Aorta (tissue), 5 donors: ENCODE measurements at places on chromosomes 2 and 18.

DNA sequence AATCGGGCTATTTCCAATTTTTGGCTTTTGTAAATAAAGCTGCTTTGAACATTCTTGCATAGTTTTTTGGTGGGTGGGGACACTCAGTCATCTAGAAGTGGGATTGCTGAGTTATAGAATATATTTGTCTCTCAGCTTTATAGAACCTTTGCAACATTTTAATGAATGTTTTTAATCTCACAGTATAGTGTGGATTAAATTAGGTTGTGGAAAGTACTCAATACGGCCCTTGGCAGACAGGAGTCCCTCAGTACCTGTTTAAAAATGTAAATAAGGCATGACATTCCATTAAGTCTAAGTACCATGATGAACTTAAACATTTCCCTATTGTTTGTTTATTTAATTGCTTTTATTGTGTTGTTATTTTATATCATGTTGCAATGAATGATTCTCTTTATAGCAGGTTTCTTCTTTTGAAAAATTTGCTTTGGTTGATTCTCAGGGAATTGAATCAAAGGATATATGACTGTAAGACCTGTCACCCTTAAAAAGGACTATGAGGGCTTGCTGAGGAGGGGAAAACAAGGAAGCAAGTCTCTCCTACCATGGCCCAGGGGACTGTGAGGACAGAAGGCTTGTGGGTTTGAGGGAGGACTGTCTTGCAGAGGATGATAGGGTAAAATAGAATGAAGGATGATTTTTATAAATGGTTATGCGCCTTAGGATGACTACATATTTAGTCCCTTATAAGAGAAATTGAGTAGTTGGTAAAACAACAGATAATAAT is 165.1 kb downstream of the RPIA start:
- no peak for DNase-seq

DNA sequence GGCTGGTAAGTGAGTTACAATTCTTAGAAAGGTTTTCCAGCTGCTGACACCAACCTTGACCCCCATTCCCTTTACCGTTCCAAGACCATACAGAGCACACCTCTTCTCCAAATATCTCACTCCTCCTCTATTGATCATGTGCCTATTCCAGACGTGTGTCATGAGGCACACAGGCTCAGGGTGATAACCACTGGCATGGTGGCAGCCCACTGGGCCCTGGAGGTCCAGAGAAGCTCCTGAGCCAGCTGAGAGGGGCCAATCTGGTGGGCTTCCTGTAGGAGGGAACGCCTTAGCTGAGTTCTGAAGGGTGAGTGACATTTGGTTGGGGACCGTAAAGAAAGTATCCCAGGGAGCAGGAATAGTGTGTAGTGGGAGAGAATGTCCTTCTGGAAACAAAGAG is 28.3 kb downstream of the ZAP70 start:
- DNase-seq = no peak

GRCh38 chr2:216142540-216142939 is 33.4 kb downstream of the XRCC5 start:
- no peak for DNase-seq

DNA sequence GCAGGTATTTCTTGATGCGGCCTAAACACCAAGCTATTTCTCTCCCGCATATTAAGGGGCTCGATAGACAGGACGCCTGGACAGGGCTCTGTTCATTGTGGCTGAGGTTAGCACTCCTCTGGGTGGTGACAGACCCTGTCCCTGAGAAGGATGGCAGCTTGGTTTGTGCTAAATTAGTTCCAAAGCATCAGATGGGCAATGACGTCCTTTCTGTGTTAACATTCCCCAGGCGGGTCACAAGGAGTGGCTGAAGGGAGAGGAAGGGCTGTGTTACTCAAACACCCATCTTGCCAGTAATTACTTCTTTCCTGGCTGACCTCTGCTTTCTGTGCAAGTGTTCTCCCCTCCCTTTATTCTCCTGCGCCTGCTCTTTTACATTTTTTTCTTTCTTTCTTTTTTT is 75.0 kb downstream of the TMEM247 start:
- peak; percentile 58 for DNase-seq

DNA sequence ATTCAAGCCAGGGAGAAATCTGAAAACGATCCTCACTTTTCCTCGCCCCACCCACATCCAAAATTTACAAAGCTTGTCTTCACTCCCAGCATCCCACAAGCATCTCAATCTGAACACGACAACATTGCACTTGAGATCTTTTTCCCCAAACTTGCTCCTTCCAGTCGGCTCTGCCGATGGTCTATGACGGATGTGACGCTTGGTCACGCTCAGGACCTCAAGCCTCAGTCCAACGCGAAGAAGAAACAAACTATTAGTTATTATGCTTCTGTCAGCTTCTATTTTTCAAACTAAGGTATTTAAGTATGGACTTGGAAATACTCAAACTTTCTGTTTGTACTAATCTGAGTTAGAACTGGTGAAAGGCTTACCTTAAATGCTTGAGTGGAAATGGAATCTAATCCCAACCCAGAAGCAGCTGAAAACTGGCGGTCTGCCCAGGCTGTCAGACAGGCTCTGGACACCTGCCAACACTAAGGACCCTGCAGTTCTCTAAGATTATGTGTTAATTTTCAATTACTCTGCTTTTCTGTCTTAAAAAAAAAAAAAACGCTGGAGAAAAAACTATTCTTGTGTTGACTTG is 132.1 kb upstream of the DNMT3A start:
- DNase-seq = no peak

DNA sequence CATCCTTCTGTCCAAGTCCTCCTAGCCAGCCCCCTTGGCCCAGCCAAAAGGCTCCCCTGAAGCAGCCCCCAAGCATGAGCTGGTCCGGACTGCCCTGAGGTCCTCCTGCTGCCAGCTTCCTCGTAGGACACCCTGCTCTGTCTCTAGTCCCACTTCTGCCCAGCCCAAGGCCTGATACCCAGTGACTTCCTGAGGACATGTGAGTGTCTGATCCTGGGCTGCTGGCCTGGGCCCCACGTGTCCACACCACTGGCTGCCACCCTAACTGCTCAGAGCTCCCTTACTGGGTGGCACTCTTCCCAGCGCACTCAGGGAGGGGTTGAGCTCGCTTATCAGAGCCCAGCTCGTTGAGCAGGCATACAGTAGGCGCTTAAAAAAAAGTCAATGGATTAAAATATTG is 34.4 kb upstream of the PDIA6 start:
- no peak for DNase-seq

DNA sequence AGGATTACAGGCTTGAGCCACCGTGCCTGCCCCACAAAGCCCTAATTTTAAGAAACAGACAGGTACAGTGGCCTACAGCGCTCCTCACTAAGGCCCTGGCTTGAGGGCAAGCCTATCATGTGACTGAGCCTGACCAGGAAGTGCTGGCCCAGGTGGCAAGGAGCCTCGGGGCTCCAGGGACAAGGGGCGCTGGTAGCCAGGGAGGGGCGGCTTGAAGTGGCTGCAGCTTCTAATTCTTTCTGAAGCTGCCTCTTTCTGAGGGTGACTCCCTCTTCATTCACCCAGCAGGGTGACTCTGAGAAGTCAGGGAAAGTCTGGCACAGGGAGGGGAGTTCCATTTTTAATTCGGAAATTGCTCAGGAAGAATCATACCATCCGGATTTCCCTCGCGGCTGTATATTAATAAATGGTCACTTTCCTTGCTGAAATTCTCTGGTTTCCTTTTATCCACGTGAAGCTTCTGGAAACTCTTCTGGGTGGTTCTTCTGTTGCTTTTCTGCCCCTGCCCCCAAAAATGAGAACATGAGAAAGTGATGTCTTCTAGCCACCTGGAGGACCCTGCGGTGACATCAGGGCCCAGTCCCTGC is 115.7 kb downstream of the FAM210A start:
- no peak for DNase-seq

GRCh38 chr2:126994340-126994777 is 95.7 kb downstream of the TEX51 start:
- DNase-seq = no peak

GRCh38 chr2:239299218-239299939 is 101.4 kb downstream of the HDAC4 start:
- peak; percentile 20 for DNase-seq

DNA sequence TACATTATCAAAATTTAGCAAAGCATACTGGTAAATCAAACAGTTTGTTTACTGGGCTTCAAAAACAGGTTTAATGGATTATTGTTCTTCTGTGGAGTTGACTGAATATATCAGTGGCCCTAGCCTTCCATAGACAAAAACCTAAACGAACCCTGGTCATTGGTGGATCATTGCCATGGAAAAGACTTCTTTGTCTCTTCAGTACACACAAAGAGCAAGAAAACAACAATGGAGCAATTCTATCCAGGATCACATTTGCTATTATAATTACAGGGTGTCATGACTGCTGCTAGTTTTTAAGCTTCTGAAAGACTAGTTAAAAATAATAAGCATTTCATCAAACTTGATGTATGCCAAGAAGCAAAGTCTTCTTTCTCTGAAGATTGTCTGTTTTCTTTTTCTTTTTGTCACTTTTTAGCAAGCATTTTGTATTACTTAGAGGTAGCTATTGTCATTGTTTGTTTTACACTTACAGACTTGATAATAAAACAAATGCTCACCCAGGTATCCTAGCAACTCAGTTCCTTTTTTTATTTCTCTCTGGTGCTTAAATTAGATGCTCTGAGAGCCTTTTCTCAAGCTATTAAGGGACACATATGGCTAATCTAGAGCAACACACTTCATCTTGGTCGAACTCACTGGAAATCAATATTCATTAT is 1228.7 kb upstream of the DDX18 start:
- no peak for DNase-seq

DNA sequence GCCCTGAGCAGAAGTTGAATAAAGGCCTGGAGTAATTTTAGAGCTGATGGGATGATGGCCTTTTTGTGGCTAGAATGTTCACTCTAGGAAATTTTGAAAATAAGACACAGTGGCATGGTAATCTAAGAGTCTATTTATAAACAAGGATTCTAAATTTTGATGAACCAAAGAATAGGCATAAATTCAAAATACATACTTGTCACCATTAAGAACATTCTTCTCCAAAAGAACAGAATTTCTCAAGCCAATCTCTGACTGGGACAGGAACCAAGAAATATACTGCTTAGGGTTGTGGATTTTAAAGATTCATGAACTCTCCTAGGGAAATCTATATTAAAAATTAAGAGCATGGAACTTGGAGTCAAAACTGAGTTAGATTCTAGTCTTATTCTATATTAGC is 98.2 kb upstream of the SETBP1 start:
- DNase-seq = no peak

- no peak for DNase-seq
These were observed 234.2 kb upstream of the SPOPL start for GRCh38 chr2:138267161-138267901.

DNA sequence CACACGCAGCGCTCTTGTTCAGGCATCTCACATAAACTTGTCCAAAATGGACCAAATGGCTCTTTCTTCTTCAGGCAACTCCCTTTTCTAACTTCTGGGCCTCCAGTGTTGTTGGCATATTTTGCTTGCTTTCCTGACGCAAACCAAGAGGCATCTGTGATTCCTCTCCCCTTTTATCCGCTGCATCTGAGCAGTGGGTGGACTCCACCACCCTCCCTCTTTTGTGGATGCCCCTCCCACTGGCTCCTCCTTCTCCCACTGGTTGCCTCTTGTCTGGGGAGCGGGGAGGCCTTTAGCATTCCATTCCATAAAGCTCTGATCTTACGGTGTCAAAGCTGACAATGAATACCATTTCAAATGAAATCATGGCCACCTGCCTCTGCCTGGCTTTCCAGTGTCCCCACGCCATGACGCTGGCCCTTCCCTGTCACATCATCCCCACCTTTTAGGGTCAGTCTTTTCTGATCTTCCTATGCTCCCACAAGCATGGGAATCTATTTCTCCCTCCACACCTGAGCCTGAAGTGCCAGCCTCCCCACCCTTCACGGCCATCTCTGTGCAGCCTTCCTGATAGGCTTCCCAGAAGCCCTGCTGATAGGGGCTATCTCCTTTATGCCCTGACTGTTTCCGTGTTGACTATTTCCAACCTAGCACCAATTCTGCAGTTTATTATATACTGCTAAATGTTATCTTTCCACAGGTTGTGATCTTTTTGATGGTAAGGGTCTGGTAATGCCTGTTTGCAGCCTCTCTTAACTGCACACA is 51.5 kb downstream of the RPL37A start:
- no peak for DNase-seq

GRCh38 chr2:221726894-221727513 is 154.9 kb upstream of the EPHA4 start:
- DNase-seq = no peak

- DNase-seq = no peak
These were observed 44.5 kb upstream of the RMND5A start for GRCh38 chr2:86675511-86676015.

- no peak for DNase-seq
These were observed 237.5 kb downstream of the LDLRAD4 start for GRCh38 chr18:13455960-13456481.

DNA sequence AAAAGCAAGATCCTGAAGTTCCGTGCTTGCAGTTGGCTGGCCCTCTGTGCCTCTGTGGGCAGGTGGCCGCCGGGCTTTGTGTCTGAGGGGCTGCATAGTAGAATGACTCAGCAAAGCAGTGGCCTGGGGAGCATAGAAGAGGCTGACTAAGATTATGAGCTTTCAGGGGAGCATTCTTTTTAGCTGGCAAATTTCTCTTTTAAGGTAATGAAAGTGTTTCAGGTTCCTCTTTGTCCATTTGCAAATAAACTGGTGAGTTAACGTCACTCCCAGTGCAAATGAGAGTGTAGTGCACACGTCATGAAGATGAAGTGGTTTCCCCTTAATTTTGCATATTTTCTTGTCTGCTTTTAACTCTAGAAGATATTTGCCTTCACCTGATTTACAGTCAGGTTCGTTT is 98.6 kb downstream of the BCL2L11 start:
- no peak for DNase-seq

DNA sequence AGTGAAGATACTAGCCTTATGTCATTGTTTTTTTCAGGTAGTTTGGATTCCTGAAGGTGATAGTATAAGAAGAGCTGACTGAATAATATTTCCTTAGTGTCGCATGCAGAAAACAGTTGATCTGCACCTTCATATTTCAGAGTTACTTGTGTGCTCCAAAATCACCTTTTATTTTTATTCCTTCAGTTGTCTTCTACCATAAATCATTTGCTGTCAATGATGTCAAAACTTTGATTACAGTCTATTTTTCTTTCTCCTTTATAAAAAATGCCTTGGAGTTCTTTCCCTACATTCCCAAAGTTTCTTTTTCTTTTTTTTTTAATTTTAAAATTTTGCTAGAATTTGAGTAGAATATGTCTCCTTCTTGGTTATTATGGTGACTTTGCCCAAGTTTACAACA is 142.3 kb downstream of the GULP1 start:
- DNase-seq = no peak

- no peak for DNase-seq
These were observed 7.2 kb downstream of the RAB11FIP5 start for GRCh38 chr2:73105511-73105971.

DNA sequence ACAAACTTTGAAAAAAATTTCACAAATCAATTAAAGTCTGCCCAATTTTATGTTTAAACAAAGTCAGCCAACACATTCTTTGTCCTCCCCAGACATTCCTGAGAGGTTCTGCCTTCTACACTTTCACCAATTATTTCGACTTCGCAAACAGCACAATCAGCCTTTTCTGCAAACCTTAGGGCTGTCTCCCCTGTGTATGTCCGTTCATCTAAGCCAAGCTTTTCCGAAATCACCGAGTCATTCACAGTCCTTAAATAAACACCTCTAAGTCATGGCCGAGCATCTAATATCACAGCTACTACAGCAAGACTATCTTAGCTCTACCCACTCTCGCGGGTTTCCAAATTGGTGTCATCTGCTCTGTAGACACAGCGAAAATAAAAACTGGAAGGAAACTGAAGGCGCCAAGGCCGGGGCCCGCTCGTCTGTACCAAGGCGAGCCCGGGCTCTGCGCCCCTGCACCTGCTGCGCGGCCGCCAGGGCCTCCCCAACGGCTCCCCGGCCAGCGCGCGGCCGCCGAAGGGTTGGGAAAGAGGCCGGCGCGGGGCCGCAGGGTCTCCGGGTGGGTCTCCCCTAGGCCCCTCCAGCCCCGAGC is 730 bp downstream of the ODC1 start:
- DNase-seq = no peak
